Activated T-helper 9 cell treated with anti-CD3 and anti-CD28 coated beads, Interleukin-2, amount 50 U/mL, for 16 hours (primary cell): ENCODE measurements at places on chromosomes 16 and 17.

DNA sequence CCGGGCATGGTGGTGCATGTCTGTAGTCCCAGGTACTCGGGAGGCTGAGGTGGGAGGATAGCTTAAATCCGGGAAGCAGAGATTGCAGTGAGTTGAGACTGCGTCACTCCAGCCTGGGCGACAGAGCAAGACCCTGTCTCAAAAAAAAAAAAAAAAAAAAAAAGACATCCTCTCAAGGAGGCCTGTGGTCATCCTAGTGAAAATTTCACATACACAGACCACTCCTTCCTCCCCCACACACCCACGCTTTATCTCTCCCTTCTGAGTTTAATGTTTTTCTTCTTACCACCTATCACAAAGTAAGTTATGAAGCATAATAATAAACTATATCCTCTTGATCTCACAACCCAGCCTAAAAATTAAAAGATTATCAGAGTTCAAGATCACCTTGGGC, 1.3 kb upstream of the NOL11 start:
- no peak for DNase-seq

- no peak for DNase-seq
These were observed 14.8 kb upstream of the OSGIN1 start for GRCh38 chr16:83937922-83938885.

GRCh38 chr16:48680881-48681280, 70.9 kb upstream of the N4BP1 start:
- no peak for DNase-seq

- DNase-seq: peak; percentile 43
These were observed 20.4 kb upstream of the SLC38A8 start for GRCh38 chr16:84062734-84063640.
